ENCODE measurements at places on chromosomes 5 and 9.

- DNase-seq: no peak
Observed at GRCh38 chr9:77582961-77583576, 65.1 kb downstream of the GNA14 start.

GRCh38 chr5:125587631-125588030 is 835.6 kb upstream of the GRAMD2B start:
- no peak for DNase-seq

- DNase-seq: no peak
Observed at GRCh38 chr5:56460195-56460546, 227.0 kb upstream of the ANKRD55 start.

DNA sequence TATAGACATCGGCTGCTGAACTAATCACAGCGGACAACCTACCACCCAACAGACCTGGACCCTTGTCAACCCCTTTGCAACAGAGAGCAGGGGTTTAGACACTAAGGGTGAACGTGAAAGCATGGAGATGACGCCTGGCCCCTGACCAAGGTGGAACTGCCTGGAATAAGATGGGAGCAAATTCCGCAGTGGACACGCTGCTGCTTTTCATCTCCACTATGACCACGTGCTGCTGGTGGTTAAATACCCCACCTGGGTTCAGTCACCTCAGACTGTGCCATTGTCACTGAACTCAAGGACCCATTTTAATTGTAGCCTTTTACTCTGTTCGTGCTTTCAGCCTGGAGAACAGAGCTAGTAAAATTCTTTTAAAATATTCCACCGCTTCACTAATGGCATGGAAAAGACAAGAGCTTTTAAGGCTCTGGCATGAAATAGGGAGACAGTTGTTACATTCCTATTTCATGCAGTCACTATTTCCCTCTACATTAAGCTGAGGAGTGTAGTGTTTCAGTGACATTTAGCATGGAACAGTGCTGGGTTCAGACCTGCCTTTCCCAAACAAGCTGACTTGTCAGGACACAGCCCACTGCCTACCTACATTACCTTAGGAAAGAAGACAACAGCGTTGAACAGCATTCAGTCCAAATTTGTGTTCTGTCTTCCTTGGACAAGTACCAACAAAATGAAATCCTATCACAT is 96.8 kb downstream of the ANKRD18B start:
- no peak for DNase-seq

- DNase-seq: no peak
Observed at GRCh38 chr9:16431666-16432392, 438.6 kb downstream of the BNC2 start.
